ENCODE measurements at places on chromosomes 12 and 14.

GRCh38 chr14:20686386-20687143 is 2.0 kb upstream of the ANG start:
- DNase-seq = no peak

GRCh38 chr12:94322346-94322745 is 137.3 kb downstream of the CEP83 start:
- DNase-seq = no peak

GRCh38 chr14:58245562-58245961 is 919 bp downstream of the PSMA3 start:
- DNase-seq = no peak

- no peak for DNase-seq
Observed at GRCh38 chr12:28998662-28999120, 150.4 kb upstream of the FAR2 start.

- no peak for DNase-seq
Observed at GRCh38 chr12:61356485-61356884, 903.7 kb upstream of the USP15 start.

DNA sequence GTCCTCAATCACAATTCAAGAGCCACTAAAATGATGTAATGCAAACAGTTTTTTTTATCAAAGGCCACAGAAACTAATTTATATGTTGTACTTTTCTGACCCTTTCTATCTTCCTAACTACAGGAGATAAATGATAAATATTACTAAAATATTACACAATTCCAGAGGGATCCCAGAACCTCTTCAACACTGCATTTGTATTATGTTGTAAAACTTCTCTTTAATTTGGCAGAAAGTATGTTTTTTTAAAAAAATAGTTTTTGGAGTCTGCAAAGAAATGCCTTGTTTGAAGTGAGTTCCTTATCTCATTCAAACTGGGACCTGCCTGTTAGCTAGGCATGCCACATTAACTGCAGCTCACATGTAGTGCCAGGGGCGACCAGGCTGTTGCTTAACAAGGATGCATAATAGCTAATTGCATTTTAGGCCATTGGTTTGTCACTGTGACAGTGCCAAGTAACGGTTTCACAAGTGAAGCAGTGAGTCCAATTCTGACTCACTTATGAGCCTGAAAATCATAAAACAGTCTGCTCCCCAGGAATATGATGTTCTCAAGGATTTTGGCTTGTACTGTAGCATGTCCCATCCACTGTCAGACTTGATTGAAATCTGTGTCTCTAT is 266.9 kb downstream of the KTN1 start:
- no peak for DNase-seq

- DNase-seq = no peak
Observed at GRCh38 chr14:67602995-67603545, 3.0 kb upstream of the PIGH start.

- no peak for DNase-seq
Observed at GRCh38 chr12:43942379-43942778, 106.5 kb downstream of the TMEM117 start.

GRCh38 chr12:28872654-28873268 is 276.3 kb upstream of the FAR2 start:
- no peak for DNase-seq

DNA sequence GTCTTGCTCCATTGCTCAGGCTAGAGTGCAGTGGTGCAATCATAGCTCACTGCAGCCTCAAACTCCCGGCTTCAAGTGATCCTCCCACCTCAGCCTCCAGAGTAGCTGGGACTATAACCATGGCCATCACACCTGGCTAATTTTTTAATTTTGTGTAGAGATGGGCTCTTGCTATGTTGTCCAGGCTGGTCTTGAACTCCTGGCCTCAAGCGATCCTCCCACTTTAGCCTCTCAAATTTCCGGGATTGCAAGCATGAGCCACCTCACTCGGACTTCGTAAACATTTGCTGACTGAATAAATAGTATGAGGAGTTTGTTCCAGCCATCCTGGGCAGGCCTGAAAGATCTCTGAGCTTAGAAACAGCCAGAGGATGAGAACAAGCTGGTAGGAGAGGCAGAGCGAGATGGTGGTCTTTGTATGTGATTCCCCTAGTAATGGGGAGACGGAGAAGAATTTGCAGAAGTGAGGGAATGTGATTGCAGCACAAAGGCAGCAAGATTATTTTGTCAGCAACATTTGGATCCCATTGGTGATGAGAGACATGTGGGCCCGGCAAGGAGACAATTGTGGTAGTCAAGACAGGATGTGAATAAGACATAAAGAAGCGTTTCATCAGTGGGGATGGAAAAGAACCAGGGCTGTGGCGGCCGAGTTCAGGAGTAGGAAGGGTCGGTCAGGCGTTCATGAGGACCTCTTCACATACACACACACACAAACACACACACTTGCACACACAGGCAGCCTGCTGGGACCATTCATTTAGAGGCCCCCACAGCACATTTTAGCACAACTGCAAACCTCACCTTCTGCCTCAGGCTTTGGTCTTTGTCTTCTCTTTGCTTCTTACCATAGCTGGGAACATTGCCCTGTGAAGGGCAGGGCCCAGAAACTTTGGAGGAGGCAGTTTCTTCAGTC is 155.5 kb downstream of the ZFP36L1 start:
- DNase-seq = no peak

DNA sequence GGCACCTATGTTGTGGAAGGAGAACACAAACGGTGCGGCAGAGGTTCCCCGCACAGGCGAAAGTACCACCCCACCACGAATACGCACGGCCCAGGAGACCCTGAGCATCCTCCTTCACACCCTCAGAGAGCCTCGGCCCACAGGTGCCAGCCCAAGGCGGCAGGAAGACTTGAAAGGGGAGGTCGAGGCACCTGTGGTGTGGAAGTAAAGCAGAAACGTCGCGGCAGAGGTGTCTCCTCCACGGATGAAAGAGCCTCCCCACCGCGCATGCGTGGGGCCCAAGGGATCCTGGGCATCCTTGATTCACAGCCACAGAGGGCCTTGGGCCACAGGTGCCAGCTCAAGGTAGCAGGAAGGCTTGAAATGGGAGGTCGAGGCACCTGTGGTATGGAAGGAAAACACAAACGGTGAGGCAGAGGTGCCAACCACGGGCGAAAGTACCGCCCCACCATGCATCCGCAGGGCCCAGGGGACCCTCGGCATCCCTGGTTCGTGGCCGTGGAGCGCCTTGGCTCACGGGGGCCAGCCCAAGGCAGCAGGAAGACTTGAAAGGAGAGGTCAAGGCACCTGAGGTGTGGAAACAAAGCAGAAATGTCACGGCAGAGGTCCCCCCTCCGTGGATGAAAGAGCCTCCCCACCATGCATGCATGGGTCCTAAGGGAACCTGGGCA is 380.1 kb downstream of the ALG10 start:
- no peak for DNase-seq

Data from stimulated activated CD4-positive, alpha-beta T cell treated with anti-CD3 and anti-CD28 coated beads, TNF-alpha, amount 100 ng/mL, for 1 hour (primary cell).